Hair follicular keratinocyte (primary cell): ENCODE measurements at places on chromosomes 13 and 19. TPM values are rescaled to one million over a fixed set of nuclear protein-coding genes. Genes with fewer than 3 reads are reported as not detected.

The RFPL4A gene
- not detected in 2 replicates for total RNA-seq

The RNF225 gene
- total RNA-seq, result 0.27 and 0.31 TPM in 2 replicates

The PSPN gene
- 0.34 and 0.62 TPM in 2 replicates for total RNA-seq

The PARP4 gene
- total RNA-seq, result 24.3 and 38.4 TPM in 2 replicates

The PRRG2 gene
- total RNA-seq, result 5.7 and 8.2 TPM in 2 replicates

The VSTM1 gene
- not detected in 2 replicates for total RNA-seq

The TPRX2 gene
- total RNA-seq, result not detected in 2 replicates

The HTR2A gene
- total RNA-seq, result not detected in 2 replicates

The DDX39A gene
- total RNA-seq, result 103 and 202 TPM in 2 replicates

The KDM4B gene
- total RNA-seq, result 7.2 and 13.1 TPM in 2 replicates

The LHB gene
- not detected in 2 replicates for total RNA-seq

The KIR2DL4 gene
- not detected in 2 replicates for total RNA-seq

The B3GNT8 gene
- 6.3 and 9.4 TPM in 2 replicates for total RNA-seq

The LILRB2 gene
- not detected in 2 replicates for total RNA-seq

The ZNF284 gene
- total RNA-seq, result 0.80 and 0.86 TPM in 2 replicates

The AZU1 gene
- total RNA-seq, result not detected in 2 replicates

The ZNF530 gene
- total RNA-seq, result 1.6 and 2.3 TPM in 2 replicates

The CATSPERD gene
- total RNA-seq, result not detected in 2 replicates

The GGACT gene
- 5.3 and 8.7 TPM in 2 replicates for total RNA-seq

The EDDM13 gene
- 0.46 and 2.2 TPM in 2 replicates for total RNA-seq

The ASPDH gene
- not detected in 2 replicates for total RNA-seq

The PTH2 gene
- total RNA-seq, result not detected in 2 replicates

The DAND5 gene
- not detected in 2 replicates for total RNA-seq

The TSHZ3 gene
- total RNA-seq, result 2.6 and 4.1 TPM in 2 replicates

The ZNF91 gene
- 4.9 and 7.9 TPM in 2 replicates for total RNA-seq

The PSG1 gene
- not detected in 2 replicates for total RNA-seq

The PDE4C gene
- total RNA-seq, result not detected in 2 replicates

The ACP4 gene
- not detected in 2 replicates for total RNA-seq

The POLD1 gene
- 40.3 and 64.4 TPM in 2 replicates for total RNA-seq

The HCST gene
- not detected in 2 replicates for total RNA-seq

The CRX gene
- not detected in 2 replicates for total RNA-seq

The ZNF577 gene
- total RNA-seq, result 1.6 TPM in 2 replicates

The PROSER3 gene
- total RNA-seq, result 8.4 and 11.7 TPM in 2 replicates

The DZIP1 gene
- 11.2 and 25.6 TPM in 2 replicates for total RNA-seq

The APOC1 gene
- total RNA-seq, result 3.8 and 18.1 TPM in 2 replicates

The PLIN5 gene
- total RNA-seq, result not detected in 2 replicates

The SIGLEC5 gene
- total RNA-seq, result not detected in 2 replicates

The VSTM2B gene
- not detected in 2 replicates for total RNA-seq
